ENCODE measurements at places on chromosomes 3 and 15. TPM values are rescaled to one million over a fixed set of nuclear protein-coding genes. Genes with fewer than 3 reads are reported as not detected.

GRCh38 chr3:63192248-63192647 lies 85.9 kb upstream of the SYNPR start:
- H3K27ac ChIP-seq, result no peak overlapping the region
- H3K27me3 ChIP-seq, result no peaks in the 10 kb centered on the region
- no peak for DNase-seq
- H3K4me1 ChIP-seq, result no peaks in the 10 kb centered on the region
- no peak overlapping the region for H3K4me3 ChIP-seq

- H3K4me1 ChIP-seq, result no peaks in the 10 kb centered on the region
- H3K36me3 ChIP-seq, result no peaks in the 10 kb centered on the region
- H3K27me3 ChIP-seq, result no peaks in the 10 kb centered on the region
- no peak overlapping the region for H3K27ac ChIP-seq
- DNase-seq, result no peak
These were observed 78.5 kb downstream of the CHCHD6 start for GRCh38 chr3:126782536-126782935.

GRCh38 chr3:188229726-188230125 lies 75.8 kb downstream of the LPP start:
- no peak overlapping the region for H3K4me3 ChIP-seq
- H3K27me3 ChIP-seq, result no peaks in the 10 kb centered on the region
- H3K27ac ChIP-seq, result no peak overlapping the region
- no peak for DNase-seq
- peaks cover 18% of the 10 kb centered on the region for H3K4me1 ChIP-seq
- no peaks in the 10 kb centered on the region for H3K36me3 ChIP-seq

GRCh38 chr15:95565690-95566089 lies 764.8 kb upstream of the NR2F2 start:
- no peaks in the 10 kb centered on the region for H3K4me1 ChIP-seq
- no peak overlapping the region for H3K27ac ChIP-seq
- no peak for DNase-seq

DNA sequence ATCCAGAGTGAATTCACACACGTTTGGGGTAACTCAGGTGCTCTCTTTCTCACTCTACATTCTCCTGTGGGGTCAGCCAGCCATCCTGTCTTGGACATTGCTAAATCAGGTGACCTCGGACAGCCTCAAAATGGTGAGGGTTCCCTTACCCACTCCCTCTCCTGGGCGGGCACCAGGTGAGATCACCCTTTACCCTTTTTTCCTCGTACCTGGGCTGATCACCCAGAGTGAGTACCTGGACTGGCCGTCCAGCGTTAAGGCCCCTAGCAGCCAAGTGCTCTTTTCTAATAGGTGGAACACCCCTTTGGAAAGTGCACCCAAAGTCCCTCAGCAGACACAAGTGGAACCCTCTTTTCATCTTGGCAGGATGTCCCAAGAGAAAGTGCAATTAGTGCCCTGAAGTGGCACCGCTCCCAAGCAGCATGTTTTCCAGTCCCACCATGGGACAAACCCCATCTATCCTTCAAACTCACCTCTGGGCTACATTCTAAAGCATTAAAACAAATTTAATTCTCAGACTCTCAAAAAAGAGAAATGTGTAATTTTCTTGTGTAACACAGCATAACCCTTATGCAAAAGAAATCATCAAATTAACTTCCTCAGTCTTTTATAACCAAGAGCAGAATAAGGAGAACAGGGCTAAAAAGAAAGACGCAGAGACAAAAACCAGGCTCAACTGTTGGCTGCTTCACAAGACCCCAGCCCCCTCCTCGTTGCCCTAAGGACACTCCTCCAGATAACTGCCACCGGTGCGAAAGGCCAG lies 20.7 kb downstream of the TRANK1 start:
- peak overlapping the region; percentile 94 for H3K27ac ChIP-seq
- peaks cover 60% of the 10 kb centered on the region for H3K4me1 ChIP-seq
- no peaks in the 10 kb centered on the region for H3K27me3 ChIP-seq

GRCh38 chr3:195257454-195258448 lies 13.2 kb downstream of the XXYLT1 start:
- H3K4me1 ChIP-seq, result peaks cover 16% of the 10 kb centered on the region
- no peaks in the 10 kb centered on the region for H3K27me3 ChIP-seq
- no peak overlapping the region for H3K4me3 ChIP-seq
- no peak overlapping the region for H3K27ac ChIP-seq
- H3K36me3 ChIP-seq, result no peaks in the 10 kb centered on the region

- peaks cover 4% of the 10 kb centered on the region for H3K4me1 ChIP-seq
- DNase-seq, result no peak
- H3K27me3 ChIP-seq, result no peaks in the 10 kb centered on the region
- no peaks in the 10 kb centered on the region for H3K36me3 ChIP-seq
These were observed 52.6 kb upstream of the ABHD10 start for GRCh38 chr3:111926266-111926676.

DNA sequence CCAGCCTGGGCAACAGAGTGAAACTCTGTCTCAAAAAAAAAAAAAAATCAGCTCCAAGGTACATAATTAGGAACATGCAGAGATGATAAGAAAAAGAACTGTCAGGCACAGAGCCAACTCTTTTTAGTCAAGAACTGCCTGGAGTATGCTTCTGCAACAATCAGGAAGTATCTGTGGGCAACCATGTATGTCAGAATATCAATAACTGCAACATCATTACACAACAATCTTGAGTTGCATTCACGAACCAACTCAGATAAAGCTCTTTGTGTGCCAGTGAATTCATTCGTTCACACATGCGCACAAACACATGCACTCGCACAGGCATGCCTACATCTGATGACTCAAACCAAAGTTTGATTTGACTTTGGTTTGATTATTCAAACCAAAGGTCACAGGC lies 32.1 kb downstream of the EFHB start:
- no peaks in the 10 kb centered on the region for H3K36me3 ChIP-seq
- no peak for DNase-seq
- no peaks in the 10 kb centered on the region for H3K27me3 ChIP-seq
- H3K4me1 ChIP-seq, result no peaks in the 10 kb centered on the region
- H3K4me3 ChIP-seq, result no peak overlapping the region

- no peak overlapping the region for H3K4me3 ChIP-seq
- H3K36me3 ChIP-seq, result no peaks in the 10 kb centered on the region
- no peaks in the 10 kb centered on the region for H3K4me1 ChIP-seq
- no peak overlapping the region for H3K27ac ChIP-seq
- no peaks in the 10 kb centered on the region for H3K27me3 ChIP-seq
These were observed 588.5 kb upstream of the TGFBR2 start for GRCh38 chr3:30017901-30018300.

GRCh38 chr3:128782282-128783146 lies 56.5 kb downstream of the RAB7A start:
- peaks cover 81% of the 10 kb centered on the region for H3K4me1 ChIP-seq
- DNase-seq, result no peak
- H3K36me3 ChIP-seq, result no peaks in the 10 kb centered on the region
- no peak overlapping the region for H3K4me3 ChIP-seq
- no peak overlapping the region for H3K27ac ChIP-seq

- no peaks in the 10 kb centered on the region for H3K27me3 ChIP-seq
- peaks cover 27% of the 10 kb centered on the region for H3K4me1 ChIP-seq
- H3K36me3 ChIP-seq, result no peaks in the 10 kb centered on the region
- no peak for DNase-seq
- H3K27ac ChIP-seq, result no peak overlapping the region
These were observed 53.0 kb downstream of the CYP19A1 start for GRCh38 chr15:51285399-51285798.

- no peak overlapping the region for H3K27ac ChIP-seq
- peaks cover 3% of the 10 kb centered on the region for H3K36me3 ChIP-seq
- peak; percentile 66 for DNase-seq
- peaks cover 70% of the 10 kb centered on the region for H3K4me1 ChIP-seq
- no peak overlapping the region for H3K4me3 ChIP-seq
These were observed 3.3 kb downstream of the HES1 start for GRCh38 chr3:194139071-194139813.

DNA sequence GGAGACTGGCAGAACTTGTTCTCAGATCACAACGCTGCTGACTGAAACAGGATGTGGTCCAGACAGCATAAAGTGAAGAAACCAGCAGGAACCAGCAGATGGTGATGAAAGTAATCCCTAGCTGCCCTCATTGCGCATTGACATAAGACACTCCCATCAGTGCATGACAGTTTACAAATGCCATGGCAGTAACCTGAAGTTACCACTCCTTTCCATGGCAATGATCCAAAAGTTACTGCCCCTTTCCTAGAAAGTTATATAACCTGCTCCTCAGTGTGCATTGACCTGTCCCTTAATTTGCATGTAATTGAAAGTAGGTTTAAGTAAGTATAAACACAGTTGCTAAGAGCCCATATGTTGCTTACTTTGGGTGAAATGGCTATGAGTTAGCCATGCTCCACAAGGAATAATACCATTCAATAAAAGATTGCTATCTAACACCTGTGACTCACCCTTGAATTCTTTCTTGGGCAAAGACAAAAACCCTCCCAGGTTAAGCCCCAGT lies 149.1 kb upstream of the CD96 start:
- DNase-seq, result no peak
- H3K4me1 ChIP-seq, result no peaks in the 10 kb centered on the region
- no peak overlapping the region for H3K27ac ChIP-seq
- H3K36me3 ChIP-seq, result no peaks in the 10 kb centered on the region
- H3K4me3 ChIP-seq, result no peak overlapping the region

- no peak overlapping the region for H3K4me3 ChIP-seq
- no peaks in the 10 kb centered on the region for H3K27me3 ChIP-seq
- no peaks in the 10 kb centered on the region for H3K4me1 ChIP-seq
- no peaks in the 10 kb centered on the region for H3K36me3 ChIP-seq
- DNase-seq, result no peak
- H3K27ac ChIP-seq, result no peak overlapping the region
These were observed 64.4 kb downstream of the TRIM71 start for GRCh38 chr3:32882189-32882588.

- no peak overlapping the region for H3K27ac ChIP-seq
- H3K4me1 ChIP-seq, result no peaks in the 10 kb centered on the region
- no peaks in the 10 kb centered on the region for H3K36me3 ChIP-seq
- no peaks in the 10 kb centered on the region for H3K27me3 ChIP-seq
- DNase-seq, result no peak
These were observed 52.3 kb downstream of the NCEH1 start for GRCh38 chr3:172658344-172659245.

The TRMT10C gene
- 24.9 TPM for total RNA-seq

The ATP13A5 gene
- total RNA-seq, result not detected

The EEF1AKMT4 gene
- 49.6 TPM for total RNA-seq

The MUC20 gene
- 0.22 TPM for total RNA-seq

The GRK7 gene
- total RNA-seq, result not detected

The DPPA2 gene
- total RNA-seq, result not detected

All from Karpas-422 (cell line).